Activated CD8-positive, alpha-beta memory T cell treated with anti-CD3 and anti-CD28 coated beads, Interleukin-2, amount 10 ng/mL, durations not matched to agents 7 days and 5 days (primary cell): ENCODE measurements at places on chromosomes 7 and 10.

- no peak for DNase-seq
Observed at GRCh38 chr10:1078668-1079067, 22.5 kb downstream of the WDR37 start.

DNA sequence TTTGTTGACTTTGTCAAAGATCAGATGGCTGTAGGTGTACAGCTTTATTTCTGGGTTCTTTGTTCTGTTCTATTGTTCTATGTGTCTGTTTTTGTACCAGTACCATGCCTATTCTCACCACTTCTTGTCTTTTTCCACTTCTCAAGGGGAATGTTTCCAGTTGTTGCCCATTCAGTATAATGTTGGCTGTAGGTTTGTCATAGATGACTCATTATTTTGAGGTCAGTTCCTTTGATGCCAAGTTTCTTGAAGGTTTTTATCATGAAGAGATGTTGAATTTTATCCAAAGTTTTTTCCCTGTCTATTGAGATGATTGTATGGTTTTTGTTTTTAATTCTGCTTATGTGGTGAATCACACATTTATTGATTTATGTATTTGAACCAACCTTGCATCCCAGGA lies 216.7 kb upstream of the RNF32 start:
- no peak for DNase-seq

DNA sequence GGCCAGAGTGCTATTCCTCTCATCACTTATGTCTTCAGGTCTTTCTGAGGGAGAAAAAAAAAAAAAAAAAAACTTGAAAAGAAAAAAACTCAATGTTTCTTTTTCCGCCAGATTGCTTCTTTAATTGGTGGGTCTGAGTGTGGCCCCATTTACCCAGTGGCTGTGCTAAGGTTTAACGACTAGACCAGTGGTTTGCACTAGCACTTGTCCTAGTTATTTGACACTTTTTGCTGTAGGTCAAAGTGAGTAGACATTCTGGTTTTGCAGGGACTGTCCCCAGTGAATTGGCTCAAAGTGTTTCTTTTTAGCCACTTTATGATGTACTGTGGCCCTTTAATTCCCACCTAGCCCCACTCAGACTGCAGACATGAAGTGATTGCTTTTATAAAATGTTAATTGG lies 273.3 kb downstream of the PTEN start:
- no peak for DNase-seq

- no peak for DNase-seq
Observed at GRCh38 chr7:146764458-146764857, 647.9 kb downstream of the CNTNAP2 start.

GRCh38 chr7:154929006-154929726 lies 73.8 kb downstream of the PAXIP1 start:
- DNase-seq, result no peak

DNA sequence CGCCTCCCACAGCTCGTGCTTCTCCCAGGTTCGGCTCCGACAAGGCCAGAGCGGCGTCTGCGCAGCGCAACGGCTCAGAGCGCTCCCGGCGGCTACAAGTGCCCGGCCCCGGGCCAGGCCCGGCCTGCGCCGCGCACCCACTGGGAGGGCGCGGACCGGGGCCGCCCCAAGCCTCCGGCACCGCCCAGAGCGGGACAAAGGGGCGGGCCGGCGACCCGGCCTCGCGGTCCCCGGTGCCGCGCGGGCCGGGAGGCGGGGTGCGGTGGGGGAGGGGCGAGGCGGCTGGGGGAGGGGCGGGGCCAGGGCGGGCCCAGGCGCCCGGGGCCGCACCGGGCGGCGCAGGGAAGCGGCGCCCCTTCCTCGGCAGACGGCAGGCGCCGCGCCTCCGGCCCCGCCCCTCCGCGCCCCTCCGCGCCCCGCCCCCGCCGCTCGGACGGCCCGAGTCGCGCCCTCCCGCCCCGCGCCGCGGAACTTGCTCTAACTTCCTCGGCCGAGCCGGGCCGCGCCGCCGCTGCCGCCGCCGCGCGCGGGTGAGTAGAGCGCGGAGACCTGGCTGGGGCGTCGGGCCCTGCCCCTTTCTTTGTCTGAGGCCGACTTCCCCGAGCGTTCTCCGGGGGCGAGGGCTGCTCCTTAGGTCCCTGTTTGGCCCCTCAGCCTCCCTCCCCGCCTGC lies at the start of gene TSPAN14:
TSS of gene TSPAN14 (plus strand) at position 469 of the 671 bp plus-strand sequence. CDS start 34,924 bp downstream, outside the sequence.
- DNase-seq, result peak; percentile 81

DNA sequence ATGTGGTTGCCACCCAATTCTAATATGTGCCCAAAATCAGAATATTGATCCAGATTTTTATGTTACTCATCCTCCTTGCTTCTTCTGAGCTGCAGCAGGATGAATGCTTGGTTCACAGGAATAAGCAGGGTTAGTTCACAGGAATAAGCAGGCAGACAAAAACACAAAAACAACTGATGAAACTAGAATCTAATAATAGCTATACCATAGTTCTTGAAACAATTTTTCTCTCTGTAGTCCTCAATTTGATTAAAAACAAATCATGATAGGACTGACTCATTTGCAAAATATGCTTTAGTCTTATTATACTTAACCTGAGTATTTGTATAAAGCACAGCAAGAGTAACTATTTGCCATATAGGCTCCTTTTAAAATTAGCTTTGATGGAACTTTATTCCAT lies 24.4 kb upstream of the ARHGAP12 start:
- DNase-seq, result no peak

- DNase-seq, result no peak
Observed at GRCh38 chr7:127152423-127152822, 100.3 kb downstream of the GRM8 start.

- DNase-seq, result no peak
Observed at GRCh38 chr7:106243893-106244292, 40.9 kb downstream of the NAMPT start.

DNA sequence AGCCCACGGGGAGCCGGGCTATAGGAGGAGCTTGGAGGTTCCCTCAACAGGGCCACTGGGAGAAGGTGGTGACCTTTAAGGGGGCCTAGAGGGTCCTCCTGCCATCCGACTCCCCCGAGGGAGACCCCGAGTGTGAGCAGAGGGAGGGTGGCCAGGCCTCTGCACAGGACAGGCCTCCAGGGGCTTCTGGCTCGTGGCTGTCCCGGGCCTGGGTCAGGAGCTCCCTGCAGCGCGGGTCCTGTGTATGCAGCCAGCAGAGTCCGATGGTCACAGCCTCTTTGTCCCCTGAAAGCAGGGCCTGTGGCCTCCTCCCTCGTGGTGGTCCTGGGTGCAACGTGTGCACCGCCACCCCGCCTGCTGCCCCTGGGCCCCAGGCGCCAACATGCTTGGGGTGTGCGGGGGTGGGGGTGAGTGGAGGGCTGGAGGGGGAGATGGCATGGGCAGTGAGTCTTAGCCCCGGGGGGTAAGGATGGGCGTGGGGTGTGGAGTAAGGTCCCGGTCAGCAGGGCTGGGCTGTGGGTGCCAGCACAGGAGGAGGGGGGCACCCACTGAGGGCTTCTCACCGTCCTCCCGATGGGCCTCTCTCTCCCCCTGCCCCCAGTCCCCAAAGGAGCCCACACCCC lies 27.1 kb downstream of the UNCX start:
- DNase-seq, result no peak

GRCh38 chr7:51645702-51646298 lies 329.2 kb upstream of the COBL start:
- DNase-seq, result no peak

GRCh38 chr10:17169803-17170202 lies 31.7 kb downstream of the TRDMT1 start:
- no peak for DNase-seq

- DNase-seq, result no peak
Observed at GRCh38 chr10:7906128-7906527, 87.8 kb downstream of the TAF3 start.

- no peak for DNase-seq
Observed at GRCh38 chr10:58618158-58618676, 105.5 kb downstream of the BICC1 start.

DNA sequence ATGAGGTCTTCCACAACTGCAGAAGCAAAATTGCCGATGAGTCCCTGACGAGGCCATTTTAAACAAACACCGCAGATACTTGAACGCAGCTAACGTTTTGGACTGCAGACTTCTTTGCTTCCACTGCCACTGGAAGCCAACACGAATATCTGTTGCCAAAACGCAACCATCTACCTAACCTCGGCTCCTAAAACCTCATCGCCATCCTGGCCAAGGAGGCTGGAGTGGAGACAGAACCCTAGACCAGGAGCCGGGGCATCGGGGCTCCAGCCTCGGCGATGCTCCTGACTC lies 493 bp downstream of the WDR91 start:
- no peak for DNase-seq

GRCh38 chr10:9733766-9734165 lies 1283.9 kb upstream of the CELF2 start:
- no peak for DNase-seq

DNA sequence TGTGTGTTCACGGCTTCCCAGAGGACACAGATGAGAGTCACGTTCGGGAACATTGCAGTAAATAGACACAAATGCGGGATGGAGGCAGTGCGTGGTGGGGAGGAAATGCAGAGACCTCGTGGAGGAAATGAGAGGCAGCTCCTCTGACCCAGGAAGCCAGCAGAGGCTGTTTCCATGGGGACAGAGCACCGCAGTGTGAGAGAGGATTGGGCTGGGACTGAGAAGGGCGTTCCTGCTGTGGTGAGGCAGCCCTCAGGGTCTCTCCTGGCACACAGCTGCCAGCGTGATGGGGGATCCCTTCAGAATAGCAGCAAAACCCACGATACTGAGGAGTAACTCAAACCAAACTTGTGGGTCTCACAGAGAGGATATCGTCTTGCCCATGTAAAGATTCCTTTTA lies 21.7 kb upstream of the BHLHA15 start:
- DNase-seq, result peak; percentile 52

- no peak for DNase-seq
Observed at GRCh38 chr7:7536396-7537019, 835 bp upstream of the COL28A1 start.

- no peak for DNase-seq
Observed at GRCh38 chr7:106603346-106603745, 57.6 kb downstream of the CCDC71L start.

DNA sequence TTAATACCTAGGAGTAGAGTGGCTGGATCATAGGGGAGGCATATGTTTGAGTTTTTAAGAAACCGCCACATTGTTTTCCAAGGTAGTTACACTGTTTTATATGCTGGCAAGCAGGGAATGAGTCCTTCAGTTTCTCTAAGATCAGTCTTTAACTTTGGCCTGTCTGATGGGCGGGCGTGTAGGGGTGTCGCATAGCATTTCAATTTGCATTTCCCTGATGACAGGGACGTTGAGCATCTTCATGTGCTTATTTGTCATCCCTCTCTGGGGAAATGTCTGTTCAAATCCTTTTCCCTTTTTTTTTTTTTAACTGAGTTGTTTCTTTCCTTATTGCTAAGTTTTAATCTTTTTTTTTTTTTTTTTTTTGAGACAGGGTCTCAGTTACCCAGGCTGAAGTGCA lies 9.8 kb downstream of the MTG1 start:
- DNase-seq, result no peak

DNA sequence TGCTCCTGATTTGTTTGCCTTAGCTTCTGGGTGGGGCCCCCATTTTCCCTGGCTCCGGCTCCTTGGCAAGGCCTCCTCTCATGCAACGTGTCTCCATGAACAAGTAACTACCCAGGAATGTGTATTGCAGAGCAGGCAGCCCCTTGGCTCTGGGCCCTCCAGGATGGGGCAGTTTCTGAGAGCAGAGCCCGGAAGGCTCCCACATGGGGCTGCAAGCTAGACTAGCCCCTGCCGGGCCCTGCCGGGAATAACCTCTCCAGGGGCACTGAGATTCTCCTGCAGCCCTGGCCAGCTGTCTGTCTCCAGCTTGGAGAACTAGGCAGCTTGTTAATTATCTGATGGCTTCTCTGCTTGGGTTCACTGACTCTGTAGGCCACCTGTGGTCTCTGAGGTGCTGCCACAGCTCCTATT lies 184.0 kb upstream of the INHBA start:
- DNase-seq, result no peak

DNA sequence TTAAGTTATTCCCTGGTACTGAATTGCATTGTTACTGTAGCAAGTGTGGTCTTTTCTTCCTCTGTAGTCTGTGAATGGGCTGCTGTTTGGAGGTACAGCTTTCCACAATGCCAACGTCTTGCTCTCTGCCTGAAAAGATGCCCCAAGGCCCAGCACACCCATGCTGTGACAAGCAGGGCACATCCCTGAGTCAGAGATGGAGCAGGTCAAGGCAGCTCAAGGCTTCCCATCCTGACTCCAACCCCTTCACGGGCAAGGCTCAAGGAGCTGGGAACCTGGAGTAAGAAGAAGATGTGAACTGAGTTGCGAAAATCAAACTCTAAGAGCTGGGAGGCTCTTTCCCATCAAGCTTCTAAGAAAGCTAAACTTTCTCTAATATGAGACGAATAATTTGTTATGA lies 27.2 kb downstream of the SVIL start:
- DNase-seq, result no peak

- DNase-seq, result no peak
Observed at GRCh38 chr7:158549616-158550393, 37.8 kb downstream of the PTPRN2 start.
